MM.1S (cell line): ENCODE measurements at places on chromosomes 11 and 22.

- DNase-seq = no peak
Measured at GRCh38 chr11:35909511-35910265, 34.2 kb upstream of the LDLRAD3 start.

DNA sequence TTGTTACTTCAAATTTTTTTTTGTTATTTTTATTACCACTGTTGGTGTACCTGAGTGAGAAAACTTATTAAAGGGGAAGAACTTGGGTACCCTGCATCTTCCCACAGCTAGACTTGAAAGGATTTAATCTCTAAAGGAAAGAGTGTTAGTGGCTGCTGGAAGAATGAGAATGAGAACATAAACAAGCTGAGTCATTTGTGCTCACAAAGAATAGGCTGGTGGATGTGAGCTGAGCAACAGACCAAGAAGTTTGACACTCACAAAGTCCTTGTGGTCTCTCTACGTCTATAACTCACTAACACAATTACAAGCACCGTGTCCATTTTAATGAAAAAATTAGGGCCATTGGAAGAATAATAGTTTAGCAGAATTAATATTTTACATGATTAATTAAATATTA is 217.6 kb upstream of the ANO5 start:
- DNase-seq = no peak

DNA sequence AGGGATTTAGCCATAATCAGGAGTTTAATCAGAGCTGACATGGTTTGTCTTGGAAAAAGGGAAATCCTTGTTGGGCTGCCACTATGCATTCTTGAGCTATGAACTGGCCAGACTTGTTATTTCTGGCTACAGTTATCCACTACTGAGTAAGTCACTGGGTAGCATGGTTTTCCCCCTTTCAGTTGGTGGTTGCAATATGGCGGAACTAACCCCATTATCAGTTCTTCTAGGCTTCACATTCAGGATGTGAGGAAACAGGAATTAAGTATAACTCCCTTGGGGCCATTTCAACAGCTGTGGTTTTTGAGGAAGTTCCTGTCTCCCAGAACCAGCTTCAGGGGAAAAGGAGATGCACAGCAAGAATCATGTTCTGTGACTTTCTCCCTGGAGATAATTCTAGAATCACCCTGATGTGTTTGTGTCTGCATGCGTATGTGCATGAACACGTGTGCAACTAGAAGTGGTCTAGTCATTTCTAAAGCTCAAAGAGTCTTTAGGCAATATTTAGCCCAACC is 103.0 kb upstream of the CD44 start:
- no peak for DNase-seq

DNA sequence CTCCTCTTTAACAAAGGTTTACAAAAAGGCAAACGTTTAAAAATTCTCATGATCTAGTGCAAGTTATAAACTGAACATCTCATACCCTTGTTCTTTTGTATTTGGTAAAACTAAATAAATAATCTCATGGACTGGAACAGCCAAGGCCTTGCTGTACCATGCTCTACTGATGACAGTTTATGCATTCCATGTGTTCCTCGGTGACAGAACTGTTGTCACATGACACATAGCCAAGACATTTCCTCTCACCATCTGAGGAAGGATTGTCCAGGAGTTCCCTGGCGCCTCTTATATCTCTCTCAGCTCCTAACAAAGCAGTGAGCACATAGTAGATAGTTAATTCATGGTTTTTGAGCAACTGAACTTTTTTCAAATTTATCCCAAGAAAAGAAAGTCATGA is 12.6 kb downstream of the CCDC83 start:
- no peak for DNase-seq

DNA sequence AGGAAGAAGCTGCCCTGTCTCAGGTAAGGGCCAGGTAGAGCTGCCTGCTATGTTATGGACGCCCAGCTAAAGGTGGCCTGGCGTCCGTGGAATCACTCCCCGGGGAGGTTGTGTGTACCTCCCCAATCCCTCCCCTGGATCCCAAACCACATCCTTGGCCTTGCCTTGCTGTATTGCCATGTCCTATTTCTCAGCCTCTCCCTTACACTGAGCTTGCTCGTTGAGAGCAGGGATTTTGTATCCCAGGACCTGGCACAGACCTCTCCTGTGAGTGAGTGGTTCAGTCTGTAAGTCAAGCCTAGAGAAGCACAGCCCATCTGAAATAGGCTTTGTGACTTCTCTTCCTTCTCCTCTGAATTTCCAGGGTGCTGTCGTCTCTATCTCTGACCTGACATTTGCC is 53.9 kb downstream of the TRAF6 start:
- no peak for DNase-seq

GRCh38 chr11:30431127-30431814 is 108.4 kb downstream of the ARL14EP start:
- DNase-seq = no peak

- DNase-seq = no peak
Measured at GRCh38 chr11:48193876-48194275, 22.7 kb upstream of the OR4B1 start.

- DNase-seq = no peak
Measured at GRCh38 chr11:101825531-101825930, 89.3 kb upstream of the CEP126 start.

- DNase-seq = no peak
Measured at GRCh38 chr11:102010776-102011494, 36.3 kb upstream of the CFAP300 start.

- DNase-seq = no peak
Measured at GRCh38 chr11:926341-926916, 759 bp downstream of the AP2A2 start.

DNA sequence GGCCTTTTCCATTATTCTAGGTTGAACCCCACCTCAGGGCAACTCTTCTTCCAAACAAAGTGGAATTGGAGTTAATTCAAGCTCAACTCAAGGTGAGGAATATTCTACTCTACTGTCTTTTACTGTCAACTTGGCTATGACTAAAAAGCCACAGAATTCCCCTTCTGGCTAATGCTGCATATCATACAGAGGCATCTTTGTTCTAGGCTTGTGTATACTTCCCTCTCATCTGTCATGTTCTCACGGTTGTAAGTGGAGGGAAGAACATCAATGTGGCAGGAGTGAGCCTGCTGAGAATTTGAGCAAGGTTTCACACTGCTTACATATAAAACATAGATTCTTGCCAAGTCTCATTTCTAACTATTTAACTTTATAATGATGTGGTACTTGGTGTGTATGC is 921.4 kb upstream of the CNTN5 start:
- no peak for DNase-seq

GRCh38 chr11:110329445-110329844 is 33.0 kb upstream of the RDX start:
- no peak for DNase-seq

DNA sequence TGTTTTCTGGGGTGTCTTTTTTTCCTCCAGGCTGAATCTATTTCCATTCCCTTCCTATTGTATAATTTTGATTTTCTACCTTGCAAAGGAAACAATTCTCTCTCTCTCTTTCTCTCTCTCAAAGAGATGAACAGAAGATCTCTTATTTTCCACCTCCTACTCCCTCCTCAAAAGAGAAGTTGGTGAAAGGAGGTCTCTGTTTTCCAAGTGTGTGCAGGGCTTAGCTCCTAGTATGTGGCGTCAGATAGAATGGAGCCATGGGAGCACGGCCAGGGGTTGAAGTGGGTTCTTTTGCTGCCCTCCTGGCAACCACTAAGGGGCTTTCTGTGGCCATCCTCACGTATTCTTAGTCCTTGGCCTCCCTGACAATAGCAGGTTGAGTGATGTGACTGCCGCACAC is 480 bp downstream of the TRIM34 start:
- DNase-seq = no peak

DNA sequence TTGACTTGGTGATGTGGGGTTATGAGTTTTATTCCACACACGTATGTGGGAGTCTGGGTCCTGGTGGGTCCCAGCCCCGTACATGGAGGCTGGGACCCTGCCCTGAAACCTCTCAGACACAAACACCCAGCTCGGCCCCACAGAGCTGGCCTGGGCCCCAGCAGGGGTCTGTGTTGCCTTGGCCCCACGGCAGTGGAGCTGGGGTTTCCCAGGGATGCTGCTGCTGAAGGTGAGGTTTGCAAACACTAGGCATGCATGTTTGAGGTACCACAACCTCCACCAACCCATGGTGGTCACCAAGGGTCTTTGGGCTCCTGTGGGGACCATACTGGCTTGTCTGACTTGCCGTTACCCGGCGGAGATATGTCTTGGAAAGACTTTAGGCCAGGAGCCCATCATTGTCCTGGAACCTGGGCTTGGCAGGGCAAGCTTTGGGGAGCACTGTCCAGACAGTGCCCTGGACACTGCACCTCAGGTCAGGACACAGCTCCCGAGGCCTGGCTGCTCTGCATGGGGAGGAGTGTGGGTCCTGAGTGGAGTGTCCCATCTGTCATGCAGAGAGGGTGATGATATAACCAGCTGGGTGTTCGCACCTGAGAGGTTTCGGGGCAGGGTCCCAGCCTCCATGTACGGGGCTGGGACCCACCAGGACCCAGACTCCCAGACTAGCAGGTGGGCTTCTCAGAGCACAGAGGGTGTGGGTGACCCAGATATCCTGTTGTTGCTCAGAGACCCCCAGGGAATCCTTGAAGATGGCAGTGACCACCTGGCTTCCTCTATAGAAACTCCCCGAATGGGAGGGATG is 63.3 kb downstream of the KCNQ1 start:
- no peak for DNase-seq

DNA sequence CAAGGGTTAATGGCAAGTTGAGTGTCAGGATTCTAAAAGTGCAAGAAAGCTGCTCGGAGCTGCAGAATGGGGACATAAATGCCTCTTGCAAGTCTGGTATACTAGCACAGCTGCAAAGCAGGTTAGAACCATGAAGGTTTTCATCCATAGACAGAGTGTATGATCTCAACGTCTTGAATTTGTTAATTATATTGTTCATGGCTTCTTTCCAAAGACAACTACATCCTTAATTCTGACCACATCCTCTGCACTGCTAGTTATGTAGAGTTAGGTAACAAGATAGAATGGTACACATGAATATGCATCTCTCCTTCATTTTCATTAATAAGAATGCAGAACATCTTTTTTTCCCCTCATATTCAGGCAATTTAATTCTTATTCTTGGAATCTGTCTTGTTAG is 34.2 kb downstream of the EXPH5 start:
- DNase-seq = no peak

DNA sequence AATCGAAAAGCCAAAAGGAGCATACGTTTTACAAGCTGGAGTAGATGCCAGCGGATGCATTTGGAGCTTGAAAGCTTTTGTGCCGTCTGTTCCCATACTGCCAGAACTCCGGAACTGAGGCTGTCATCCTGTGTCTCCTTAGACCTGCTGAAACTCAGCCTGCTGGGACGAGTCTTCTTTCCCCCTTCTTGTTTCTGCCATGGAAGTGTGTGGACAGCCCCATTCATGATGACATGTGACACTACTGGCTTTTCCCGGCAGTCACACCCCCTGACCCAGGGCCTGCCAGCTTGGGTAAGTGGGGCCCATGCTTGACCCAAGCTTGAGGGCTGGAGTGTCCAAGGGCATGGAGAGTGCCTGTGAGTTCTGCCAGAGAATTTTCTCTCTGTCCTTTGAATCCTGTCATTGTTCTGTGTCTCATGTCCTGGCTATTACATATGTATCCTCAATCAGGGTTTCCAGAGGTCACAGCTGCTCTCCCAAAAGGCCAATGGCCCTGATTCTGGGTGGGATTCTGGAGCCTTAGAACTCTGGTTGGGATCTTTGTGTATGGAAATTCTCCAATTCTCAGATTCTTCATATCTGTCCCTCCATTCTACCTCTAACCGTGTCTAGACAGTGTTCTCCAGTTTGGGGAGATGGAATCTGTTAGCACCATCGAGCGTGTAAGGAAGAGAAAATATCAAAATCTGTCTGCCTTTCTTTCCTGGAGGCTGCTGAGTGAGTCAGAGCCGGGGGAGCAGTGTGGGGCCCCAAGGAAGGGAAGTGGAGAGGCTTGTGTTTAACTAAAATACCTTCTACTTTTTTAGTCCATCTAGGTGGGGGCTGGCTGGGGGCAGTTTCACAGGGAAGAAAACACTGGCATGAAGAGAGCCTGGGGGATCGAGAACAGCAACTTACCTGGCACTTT is 73.2 kb downstream of the KIAA1671 start:
- DNase-seq = no peak

DNA sequence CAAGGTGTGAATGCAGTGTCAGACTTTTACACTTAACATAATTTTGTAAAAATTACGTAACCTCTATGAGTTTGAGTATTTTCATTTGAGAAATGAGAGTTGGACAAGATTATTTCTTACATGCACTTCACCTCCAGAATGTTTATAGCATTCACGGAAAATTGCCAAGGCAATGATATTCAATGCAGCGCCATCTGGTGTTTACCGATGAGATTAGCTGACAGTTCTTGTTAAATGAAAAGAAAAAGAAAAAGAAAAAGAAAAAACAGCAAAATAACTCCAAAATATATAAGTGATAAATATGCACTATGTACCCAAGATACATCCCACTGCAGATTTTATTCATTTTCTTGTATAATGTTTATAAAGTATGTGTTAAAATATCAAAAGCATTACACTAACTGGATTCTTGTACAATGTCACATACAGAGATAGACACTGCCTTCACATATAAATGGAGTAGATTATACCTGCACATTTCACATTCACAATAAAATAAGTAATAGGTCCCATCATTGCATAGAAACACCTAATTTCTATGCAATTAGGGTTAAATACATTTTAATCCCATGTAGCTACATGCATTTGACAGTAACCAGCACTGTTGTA is 976.3 kb upstream of the FAT3 start:
- peak; percentile 55 for DNase-seq

- DNase-seq = no peak
Measured at GRCh38 chr11:131219646-131220045, 150.8 kb upstream of the NTM start.

DNA sequence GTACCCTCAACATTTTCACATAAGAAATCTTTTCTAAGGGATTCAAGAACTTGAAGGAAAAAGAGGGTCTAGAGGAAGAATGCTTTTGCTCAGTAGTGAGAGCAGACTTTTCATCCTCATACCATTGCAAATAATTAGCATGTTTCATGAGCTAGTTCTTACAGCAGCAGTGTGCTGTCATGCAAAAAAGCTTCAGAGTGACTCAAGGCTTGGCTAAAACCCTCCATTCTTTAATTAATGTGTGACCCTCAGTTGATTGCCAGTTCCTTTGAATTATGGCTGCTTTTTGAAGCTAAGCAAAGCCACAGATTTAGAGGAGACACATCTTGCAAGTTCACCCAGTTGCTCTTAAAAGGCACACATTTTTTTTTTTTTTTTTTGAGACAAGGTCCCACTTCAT is 36.6 kb upstream of the PCF11 start:
- no peak for DNase-seq

- peak; percentile 95 for DNase-seq
Measured at GRCh38 chr11:126211236-126212088, at the start of the genes FAM118B and RPUSD4. Gene FAM118B (plus strand): TSS chr11:126211782. CDS start chr11:126235002, 23,220 bp downstream. Gene RPUSD4 (minus strand): TSS chr11:126211650. CDS start chr11:126211638, 12 bp downstream.

DNA sequence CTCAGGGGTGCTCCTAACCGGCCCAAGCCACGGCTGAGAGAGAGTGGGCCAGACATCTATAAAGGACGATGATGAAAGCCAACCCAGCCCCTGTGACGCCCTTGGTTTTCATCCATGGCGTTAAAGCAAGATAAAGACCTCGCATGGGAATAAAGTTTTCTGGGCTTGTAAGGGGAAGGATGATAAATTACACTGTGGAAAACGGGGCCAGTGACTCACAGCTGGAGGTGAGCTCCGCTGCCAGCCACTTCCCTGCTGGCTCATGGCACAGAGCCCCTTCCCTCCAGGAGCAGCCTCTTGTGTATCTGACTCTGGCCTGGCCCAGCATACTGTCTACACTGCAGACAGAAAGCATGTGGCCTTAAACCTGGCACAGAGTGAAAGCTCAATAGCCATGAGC is 503.2 kb upstream of the B3GAT1 start:
- DNase-seq = no peak

- DNase-seq = no peak
Measured at GRCh38 chr22:44676441-44677352, 25.3 kb upstream of the PRR5 start.

GRCh38 chr22:18978506-18978905 is 42.4 kb upstream of the PRODH start:
- DNase-seq = no peak
